ENCODE measurements at places on chromosomes 5 and 9. TPM values are rescaled to one million over a fixed set of nuclear protein-coding genes. Genes with fewer than 3 reads are reported as not detected.

ARHGEF37 gene
- 0.42 TPM for total RNA-seq

DNA sequence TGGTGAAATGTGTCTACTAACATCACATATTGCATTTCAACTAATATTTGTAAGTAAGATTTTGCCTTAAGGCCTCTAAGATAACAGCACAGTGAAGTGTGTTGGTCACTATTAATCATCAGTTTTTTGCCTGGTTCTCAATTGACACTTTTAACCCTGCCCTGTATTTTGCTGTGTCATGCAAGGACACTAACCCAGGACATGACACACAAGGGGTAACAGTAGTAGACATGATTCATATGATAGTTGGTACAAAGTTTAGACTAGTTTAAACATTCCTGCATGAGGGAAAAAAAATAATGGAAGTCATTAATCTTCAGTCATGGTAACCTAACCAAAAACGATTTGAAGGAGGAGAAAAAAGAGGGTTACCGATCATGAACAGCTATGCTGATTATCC lies 207.0 kb downstream of the DEPDC1B start:
- ATAC-seq, result no peak

COL15A1 gene
- total RNA-seq, result 0.27 TPM

- no peak for ATAC-seq
Observed at GRCh38 chr5:68754536-68754935, 339.3 kb upstream of the SLC30A5 start.

INSL6 gene
- 0.16 TPM for total RNA-seq

TGFBR1 gene
- 43.1 TPM for total RNA-seq

GRCh38 chr5:112604732-112605630 lies 132.7 kb upstream of the APC start:
- ATAC-seq, result no peak

DNA sequence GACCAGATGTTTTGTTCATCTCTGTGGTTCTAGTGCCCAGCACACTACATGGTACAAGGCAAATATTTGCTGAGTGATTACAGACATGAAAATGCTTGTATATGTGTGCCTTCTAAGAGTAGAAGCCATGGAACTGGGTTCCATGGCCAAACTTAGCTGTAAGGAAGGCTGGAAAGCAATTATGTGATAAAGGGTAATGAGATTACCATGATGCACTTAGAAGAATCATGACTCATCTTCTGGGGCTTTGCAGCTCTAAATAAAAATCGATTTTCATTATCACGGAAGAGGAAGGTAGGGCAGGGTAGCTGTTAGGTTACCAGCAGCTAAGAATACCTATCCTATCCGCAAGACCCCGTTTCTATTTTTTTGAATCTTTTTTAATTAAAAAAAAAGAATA lies 28.0 kb downstream of the RFK start:
- no peak for ATAC-seq

GRCh38 chr9:77386187-77386586 lies 208.9 kb downstream of the VPS13A start:
- ATAC-seq, result no peak

DNA sequence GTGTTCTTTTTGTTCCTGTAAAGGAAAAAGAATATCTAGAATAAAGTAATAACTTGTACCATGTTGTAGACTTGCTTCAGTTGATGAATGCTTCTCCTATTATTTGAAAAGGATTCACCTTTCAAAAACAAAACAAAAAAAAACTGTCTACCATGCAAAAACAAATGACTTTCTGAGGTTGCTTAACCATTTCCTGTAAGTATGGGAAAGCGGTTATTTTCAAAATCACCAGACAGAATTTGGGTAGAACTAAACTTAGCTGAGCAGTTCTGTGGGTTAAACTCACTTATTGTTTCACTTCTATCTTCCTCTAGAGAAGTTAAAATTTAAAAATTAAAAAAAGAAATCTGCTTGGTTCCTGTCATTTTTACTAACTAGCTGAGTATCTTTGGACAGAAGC lies 25.2 kb downstream of the LNPEP start:
- ATAC-seq, result no peak

GRCh38 chr5:15606197-15606596 lies 106.2 kb downstream of the FBXL7 start:
- no peak for ATAC-seq

- ATAC-seq, result no peak
Observed at GRCh38 chr5:115573133-115573532, 28.6 kb upstream of the FEM1C start.

DNA sequence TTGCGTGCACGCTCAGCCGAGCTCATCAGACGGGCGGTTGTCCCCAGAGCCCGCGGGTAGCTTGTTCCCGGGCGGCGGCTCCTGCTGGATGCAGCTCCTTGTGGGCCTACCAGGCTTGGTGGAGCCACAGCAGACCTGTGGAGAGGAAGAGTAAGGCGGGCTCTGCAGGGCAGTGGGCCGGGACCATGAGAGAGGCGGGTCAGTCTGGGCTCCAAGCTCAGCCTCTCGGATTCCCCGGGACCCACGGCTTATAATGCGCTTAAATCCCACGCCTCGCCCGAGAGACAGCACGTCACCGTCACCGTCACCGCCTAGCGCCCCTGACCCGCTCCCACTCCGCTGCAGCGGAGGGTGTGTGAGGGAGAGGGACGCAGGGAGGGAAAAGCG lies 1.9 kb upstream of the ANKRD18A start:
- ATAC-seq, result peak; percentile 5

- peak; percentile 79 for ATAC-seq
Observed at GRCh38 chr5:167840527-167841130, 450.8 kb upstream of the WWC1 start.

GRCh38 chr9:26375448-26375847 lies 517.2 kb downstream of the CAAP1 start:
- ATAC-seq, result no peak

DNA sequence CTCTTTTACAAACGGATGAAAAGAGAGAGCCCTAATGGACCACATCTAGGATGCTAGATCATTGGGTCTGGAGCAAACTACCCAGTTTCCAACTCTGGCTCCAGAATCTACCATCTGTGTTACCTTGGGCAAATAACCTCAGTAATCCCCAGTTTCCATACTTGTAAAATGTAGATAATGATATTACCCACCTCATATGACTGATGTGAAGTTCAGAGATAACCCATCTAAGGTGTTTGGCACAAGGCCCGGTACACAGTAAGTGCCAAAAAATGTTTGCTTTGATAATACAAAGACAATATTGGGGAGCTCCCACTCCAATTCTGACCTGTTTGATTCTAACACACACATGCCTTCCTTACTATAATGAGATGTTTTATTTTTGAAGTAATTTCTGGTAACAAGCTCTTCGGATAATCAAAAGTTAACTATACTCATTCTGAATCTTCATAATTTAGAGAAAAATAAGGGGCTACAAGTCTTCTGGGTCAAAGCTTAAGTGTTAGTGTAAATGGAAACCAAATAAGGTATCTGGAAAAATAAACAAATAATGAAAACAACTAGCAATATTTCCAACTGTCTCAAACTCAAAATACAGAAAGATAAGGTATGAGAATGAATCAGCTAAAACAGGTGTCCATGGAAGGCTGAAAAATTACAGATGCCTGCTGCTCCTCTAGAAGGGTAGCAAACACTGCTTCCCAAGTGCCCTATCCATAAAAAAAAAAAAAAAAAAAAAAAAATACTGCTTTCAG lies 30.4 kb downstream of the ELL2 start:
- ATAC-seq, result no peak

MRPL50 gene
- total RNA-seq, result 17.9 TPM

GRCh38 chr9:133732639-133733408 lies 5.3 kb downstream of the SARDH start:
- ATAC-seq, result no peak

TMEM174 gene
- not detected for total RNA-seq

DNA sequence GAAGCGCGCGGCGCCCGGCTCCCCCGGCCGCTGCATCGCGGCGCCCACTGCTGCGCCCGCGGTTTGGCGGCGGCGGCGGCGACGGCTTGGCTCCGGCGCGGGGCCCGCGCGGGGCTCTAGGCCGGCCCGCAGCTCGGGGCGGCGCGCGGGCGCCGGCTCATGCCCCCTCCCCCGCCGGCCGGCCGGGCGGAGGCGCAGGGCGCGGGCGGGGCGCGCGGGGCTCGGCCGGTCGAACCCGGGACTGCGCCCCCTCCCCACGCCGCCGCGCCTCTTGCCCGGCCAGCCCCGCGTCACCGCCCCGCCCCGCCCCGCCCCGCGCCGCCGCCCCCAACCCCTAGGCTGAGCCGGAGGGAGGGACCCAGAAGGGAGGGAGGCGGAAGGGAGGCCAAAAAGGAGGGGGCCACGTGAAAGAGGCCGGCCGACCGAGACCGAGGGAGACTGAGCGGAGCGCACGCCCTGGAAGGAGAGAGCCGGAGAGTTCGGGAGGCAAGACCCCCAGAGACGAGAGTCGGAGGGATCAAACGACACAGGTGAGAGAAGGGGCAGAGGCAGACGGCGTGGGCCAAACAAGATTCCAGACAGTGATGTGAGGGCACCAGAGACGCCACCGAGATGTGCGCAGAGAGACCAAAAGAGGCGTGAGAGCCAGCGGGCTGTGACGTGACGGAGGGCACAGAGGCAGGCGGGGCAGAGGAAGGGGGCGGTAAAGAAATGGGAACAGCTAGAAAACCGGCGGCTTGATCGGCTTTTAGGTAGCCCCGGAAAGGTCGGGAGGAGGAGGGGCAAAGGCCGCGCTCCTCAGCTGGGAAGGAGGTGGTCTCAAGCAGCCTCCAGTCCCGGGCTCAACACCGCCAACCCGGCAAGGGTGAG lies at the start of gene BARX1:
BARX1 (minus strand) TSS at position 245 of the 870 bp plus-strand sequence; CDS start at position 36, 209 bp downstream.
- no peak for ATAC-seq

DNA sequence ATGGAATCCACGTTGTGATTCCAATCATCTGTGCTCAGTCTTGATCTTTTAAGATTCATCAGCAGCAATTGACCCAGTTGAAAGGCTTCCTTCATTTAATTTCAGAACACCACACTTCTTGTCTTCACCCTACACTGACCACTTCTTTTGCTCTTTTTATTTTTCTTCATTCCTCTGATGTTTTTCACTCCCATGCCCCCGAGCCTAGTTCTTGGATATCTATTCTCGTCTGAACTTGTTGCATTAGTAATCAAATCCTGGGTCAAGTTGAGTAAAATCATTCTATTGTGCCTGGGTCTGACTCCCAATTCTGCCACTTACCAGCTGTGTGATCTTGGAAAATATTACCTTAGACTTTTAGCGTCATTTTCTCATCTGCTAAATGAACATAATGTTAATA lies 356.5 kb downstream of the CDH12 start:
- no peak for ATAC-seq

GRCh38 chr9:106954974-106955850 lies 92.2 kb downstream of the ZNF462 start:
- no peak for ATAC-seq

DNA sequence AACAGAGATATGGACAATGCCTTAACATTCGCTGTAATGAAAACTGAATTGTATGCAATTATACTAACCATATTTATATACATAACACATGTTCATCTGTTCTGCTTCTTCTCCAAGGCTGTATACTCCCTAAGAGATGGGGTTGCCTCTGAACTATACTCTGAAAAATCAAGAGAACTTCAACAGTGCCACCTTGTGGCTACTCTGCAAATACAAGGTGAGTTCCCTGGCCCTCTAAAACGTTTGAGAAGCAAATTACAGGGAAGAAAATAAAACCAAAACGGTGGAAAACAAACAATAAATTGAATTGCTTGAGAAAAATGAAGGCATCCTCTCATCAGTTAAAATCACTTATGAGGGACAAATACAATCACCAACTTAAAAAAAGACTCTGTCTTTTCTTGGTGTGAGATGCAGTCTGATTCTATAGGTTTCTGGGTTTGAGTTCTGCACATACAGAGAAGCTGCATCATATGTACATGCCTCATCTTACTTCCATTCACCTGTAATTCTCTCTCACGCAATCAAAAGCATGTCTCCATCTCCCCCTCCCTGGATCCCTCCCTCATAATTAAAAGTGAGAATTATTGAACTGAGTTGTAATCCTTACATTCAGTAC lies 98.6 kb downstream of the FBXW11 start:
- peak; percentile 73 for ATAC-seq

DNA sequence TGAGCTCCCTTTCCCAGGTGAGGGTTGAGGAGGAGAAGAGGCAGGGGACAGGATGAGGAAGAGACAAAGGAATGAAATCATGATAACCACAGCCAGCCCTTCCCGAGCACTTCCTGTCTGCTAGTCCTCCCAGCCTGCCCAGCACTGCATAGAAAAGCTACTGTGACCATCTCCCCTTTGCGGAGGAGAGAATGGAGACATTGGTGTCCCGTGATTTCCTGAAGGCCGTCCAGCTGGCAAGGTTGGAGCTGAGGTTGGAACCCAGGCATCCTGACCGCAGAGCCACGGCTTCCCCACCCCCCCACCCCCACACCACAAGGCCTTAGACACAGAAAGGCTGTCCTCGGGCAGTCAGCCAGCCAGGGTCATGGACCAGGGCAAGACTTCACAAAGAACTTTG lies 131.1 kb upstream of the ICE1 start:
- no peak for ATAC-seq

GRCh38 chr5:125057912-125058826 lies 311.7 kb upstream of the ZNF608 start:
- ATAC-seq, result no peak

TGFBI gene
- 0.97 TPM for total RNA-seq

DNA sequence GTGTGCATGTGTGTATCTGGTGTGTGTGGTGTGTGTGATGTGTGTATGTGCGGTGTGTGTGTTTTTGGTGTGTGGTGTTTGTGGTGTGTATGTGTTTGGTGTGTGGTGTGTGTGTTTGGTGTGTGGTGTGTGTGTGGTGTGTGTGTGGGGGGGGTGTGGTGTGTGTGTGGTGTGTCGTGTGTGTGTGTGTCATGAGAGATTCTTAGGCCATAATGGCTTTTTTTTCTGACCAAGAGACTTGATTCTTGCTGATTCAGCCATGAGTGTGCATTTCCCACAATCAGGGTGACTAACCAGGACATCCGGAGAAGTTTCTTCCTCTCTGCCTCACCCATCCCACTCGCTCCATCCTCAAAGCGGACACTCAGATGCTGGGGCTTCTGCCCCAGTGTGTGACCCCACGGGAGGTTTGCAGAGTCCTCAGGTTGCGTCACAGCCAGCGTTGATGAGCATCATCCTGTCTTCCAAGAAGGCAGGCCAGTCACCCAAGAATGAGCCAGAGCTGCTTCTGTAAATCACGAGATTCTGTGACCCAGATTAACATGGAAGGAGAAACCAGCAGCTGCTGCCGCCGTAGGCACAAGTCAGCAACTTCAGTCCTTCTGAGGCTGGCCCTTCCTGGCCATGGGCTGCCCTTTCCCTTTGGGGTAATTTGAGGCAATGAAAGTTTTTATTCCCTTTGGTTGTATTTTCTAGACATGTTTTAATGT lies 12.5 kb upstream of the CTSL start:
- ATAC-seq, result peak; percentile 44

DNA sequence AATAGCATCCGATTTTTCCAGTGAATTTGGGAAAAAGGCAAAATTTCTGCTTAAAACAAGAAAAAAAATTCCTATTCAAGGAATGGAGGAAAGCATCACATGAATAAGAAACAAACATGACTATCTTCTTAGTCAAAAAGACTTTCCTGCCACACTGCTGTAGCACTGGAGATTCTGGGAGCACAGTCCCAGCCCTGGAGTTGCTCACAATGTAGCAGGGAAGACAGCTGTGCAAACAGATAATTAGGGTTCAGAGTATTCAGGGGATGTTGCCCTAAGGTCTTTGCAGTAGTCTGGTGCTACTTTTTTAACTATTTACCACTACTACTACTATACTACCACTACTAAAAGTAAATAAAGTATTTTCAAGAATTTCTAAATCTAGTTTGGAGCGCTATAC lies 86.5 kb downstream of the BNC2 start:
- no peak for ATAC-seq

- ATAC-seq, result no peak
Observed at GRCh38 chr5:35302544-35302943, 72.3 kb upstream of the PRLR start.

PDLIM4 gene
- total RNA-seq, result 10.4 TPM

GRCh38 chr9:34087370-34087769 lies 38.7 kb upstream of the UBAP2 start:
- no peak for ATAC-seq

- no peak for ATAC-seq
Observed at GRCh38 chr5:176831425-176831824, 21.1 kb downstream of the UNC5A start.
